ENCODE measurements at places on chromosomes 13 and 19.

GRCh38 chr19:58203814-58204475 is 21.1 kb downstream of the ZNF274 start:
- no peak for DNase-seq

- peak; percentile 21 for DNase-seq
Observed at GRCh38 chr19:33388725-33389420, 15.4 kb downstream of the CEBPG start.

- no peak for DNase-seq
Observed at GRCh38 chr19:50772476-50772875, 2.2 kb downstream of the GPR32 start.

GRCh38 chr13:27770809-27771208 is 21.5 kb upstream of the GSX1 start:
- DNase-seq, result peak; percentile 66

DNA sequence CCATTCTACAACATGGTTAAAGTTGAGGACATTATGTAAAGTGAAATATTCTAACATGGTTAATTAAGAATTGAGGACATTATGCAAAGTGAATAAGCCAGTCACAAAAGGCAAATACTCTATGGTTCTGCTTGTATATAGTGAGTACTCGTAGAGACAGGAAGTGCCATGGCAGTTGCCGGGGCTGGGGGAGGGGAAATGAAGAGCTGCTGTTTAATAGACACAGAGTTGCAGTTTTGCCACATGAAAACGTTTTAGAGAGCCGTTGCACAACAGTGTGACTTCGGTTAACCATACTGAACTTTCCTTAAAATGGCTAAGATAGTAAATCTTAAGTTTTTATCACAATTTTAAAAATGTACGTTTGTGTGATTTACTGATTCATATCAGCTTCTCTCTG is 176.9 kb downstream of the SHISA2 start:
- no peak for DNase-seq

- DNase-seq, result no peak
Observed at GRCh38 chr19:39509233-39509632, 5.7 kb upstream of the SELENOV start.

- DNase-seq, result peak; percentile 81
Observed at GRCh38 chr19:3065675-3066357, 3.5 kb upstream of the TLE5 start.

DNA sequence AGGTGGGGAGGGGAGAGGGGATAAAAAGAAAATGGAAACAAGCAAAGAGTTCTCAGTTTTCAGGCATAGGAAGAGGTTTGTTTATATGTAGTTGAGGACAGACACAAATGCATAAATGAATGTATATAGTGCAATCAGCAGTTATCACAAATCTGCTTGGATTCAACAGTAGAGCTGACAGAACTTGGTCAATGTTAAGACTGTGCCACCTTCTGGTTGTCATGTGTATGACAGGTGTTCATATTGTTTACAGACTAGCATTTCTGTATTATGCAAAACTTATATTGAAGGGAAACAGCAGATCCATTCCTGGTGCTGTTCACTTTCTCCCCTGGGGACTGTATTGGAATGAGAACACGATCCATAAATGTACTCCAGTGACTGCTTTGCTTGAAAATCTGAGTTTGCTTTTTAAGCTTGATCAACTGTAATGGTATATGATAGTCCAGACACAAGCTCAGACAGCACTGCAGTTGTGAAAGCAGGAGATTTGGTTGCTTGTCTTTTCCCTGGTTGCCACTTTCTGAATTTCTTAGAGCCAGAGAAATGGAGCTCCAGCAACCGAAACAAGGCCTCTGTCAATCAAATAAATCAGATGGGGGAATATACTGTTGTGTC is 319.5 kb upstream of the OBI1 start:
- peak; percentile 36 for DNase-seq

GRCh38 chr13:83940742-83941141 is 58.5 kb upstream of the SLITRK1 start:
- DNase-seq, result no peak

DNA sequence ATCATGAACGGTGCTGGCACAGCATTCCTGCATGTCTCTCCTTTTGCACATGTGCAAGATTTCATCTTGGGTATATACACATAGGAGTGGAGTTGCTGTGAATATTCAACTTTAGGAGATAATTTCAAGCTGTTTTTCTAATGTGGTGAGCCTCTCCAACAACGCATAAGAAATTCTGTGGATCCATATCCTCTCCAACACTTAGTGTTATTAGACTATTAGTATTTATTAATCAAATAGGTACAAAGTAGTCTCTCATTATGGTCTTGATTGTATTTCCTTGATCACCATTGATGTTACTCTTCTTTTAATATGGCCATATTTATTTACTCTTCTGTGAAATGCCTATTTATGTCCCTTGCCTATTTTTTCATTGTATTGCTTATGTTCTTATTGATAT is 114.5 kb downstream of the URI1 start:
- DNase-seq, result no peak

DNA sequence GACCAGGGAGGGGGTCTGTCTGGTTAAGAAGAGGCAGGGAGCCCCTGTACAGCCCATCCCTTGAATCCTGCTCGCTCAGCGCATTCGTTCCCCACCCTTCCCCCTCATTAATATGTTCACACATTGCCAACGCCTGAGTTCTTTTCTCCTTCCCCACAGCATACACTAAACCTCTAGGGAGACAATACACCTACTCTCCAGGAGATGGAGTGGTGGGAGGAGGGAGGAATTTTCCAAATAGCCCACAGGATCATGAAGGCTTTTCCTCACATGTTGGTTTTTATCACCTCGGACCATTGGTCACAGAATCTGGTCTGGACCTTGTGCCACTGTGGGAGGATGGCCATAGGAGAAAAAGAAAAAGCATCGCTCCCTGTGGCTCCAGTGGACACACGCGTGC is 294.9 kb downstream of the SHISA2 start:
- no peak for DNase-seq

DNA sequence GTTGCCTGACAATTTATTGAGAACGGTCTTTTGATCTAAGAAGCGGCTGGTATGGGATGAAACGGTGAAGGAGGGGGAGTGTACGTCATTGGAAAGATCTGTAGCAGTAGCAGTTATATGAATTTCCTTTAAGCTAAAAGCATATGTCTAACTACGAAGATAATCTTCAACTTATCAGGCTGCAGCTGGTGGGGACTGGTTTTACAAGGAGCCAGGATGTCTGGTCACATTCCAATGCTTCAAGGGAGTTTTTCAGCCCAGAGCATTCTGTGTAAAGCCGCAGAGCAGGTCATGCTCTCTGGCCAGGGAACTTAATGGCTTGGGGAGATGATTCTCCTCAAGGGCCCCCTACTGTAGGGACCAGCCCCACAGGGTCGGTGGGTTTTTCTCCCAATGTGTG is 29.2 kb downstream of the CLEC4M start:
- DNase-seq, result no peak

DNA sequence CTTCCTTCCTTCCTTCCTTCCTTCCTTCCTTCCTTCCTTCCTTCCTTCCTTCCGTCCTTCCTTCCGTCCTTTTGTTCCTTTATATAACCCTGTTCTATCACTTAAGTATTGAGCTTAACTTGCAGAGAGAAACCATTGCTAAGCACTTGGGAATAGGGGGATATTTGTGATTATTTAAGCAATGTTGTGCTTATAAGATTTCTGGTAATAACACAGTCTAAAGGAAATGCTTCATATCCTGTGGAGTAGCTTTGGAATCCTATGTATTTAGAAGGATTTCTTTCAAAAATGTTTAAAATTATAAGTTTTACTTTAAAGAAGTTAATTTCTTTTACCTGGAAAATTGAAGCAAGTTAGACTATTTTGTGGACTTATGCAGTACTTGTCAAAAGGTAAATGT is 209.8 kb downstream of the PCCA start:
- no peak for DNase-seq

All from GM13976 (cell line).